Tongue (tissue), 3 donors: ENCODE measurements at places on chromosomes 5 and 9. TPM values are rescaled to one million over a fixed set of nuclear protein-coding genes. Genes with fewer than 3 reads are reported as not detected.

SMIM33 gene
- total RNA-seq = not detected

CCDC180 gene
- 7.8 TPM for total RNA-seq

MTAP gene
- total RNA-seq = 38.0 TPM

TAF11L10 gene
- not detected for total RNA-seq

PCDHB2 gene
- 4.4 TPM for total RNA-seq

KCNV2 gene
- not detected for total RNA-seq

ARL14EPL gene
- total RNA-seq = not detected

PCDHGB1 gene
- 3.7 TPM for total RNA-seq

SHLD3 gene
- 5.7 TPM for total RNA-seq

HACD4 gene
- 5.8 TPM for total RNA-seq

GARNL3 gene
- 32.9 TPM for total RNA-seq

SLC34A3 gene
- total RNA-seq = not detected

NDST1 gene
- total RNA-seq = 91.4 TPM

LRRTM2 gene
- total RNA-seq = 0.51 TPM

RNF183 gene
- 0.21 TPM for total RNA-seq

PTPN3 gene
- total RNA-seq = 5.9 TPM

PCDHGA9 gene
- 12.2 TPM for total RNA-seq

LOX gene
- total RNA-seq = 46.0 TPM

SRD5A1 gene
- 3.6 TPM for total RNA-seq

GZMA gene
- 0.51 TPM for total RNA-seq

MAP1B gene
- total RNA-seq = 116 TPM
